ENCODE measurements at places on chromosomes 7 and 10. TPM values are rescaled to one million over a fixed set of nuclear protein-coding genes. Genes with fewer than 3 reads are reported as not detected.
A peak's percentile ranks its signal among the peaks of the same experiment; 100 is the strongest.

DNA sequence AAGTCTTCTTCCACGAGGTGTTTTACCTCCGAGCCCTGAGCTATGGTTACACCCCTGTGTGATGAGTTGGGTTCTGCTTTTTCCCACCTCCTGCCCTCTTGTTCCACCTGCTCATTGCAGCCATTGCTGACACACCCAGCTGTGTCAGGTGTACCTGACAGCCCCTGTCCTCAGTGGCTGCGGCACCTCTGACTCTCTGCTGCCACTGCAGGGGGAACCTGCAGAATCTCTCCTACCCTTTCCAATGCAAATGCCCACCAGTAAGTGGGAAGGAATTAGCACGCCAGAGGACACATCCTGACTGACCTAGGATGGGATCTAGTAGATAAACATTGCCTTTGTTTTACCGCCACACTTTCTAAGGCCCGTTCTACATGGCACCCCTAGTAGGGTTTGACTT is 600.9 kb upstream of the MKI67 start:
- H3K4me3 ChIP-seq, result no peak overlapping the region
- no peak for DNase-seq
- H3K27me3 ChIP-seq, result no peaks in the 10 kb centered on the region
- H3K27ac ChIP-seq, result no peak overlapping the region
- H3K36me3 ChIP-seq, result no peaks in the 10 kb centered on the region

Gene CTBP2
- total RNA-seq, result 66.7 TPM

DNA sequence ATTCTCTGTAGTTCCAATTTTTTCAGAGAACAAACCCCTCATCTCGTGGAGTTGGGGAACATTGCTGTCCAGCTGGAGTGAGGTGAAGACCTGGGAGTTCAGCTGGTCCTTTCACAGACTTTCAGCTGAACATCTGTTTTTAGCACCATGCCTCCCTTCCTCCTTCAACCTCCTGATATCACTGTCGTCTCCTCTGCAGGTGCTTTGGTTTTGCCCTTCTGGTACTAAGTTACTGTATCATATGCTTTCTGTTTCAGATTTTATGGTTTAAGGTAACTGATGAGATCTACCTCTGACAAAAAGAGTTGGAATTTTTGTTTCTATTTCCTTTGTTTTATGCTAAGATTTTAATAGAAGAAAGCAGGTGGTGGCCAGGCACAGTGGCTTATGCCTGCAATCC is 102.9 kb downstream of the ZNF438 start:
- H3K4me1 ChIP-seq, result no peaks in the 10 kb centered on the region
- no peaks in the 10 kb centered on the region for H3K27me3 ChIP-seq
- no peak overlapping the region for H3K4me3 ChIP-seq

GRCh38 chr10:43323245-43323644 is 48.2 kb upstream of the FXYD4 start:
- no peak overlapping the region for H3K27ac ChIP-seq
- peak overlapping the region; percentile 39 for H3K4me3 ChIP-seq
- H3K4me1 ChIP-seq, result peaks cover 9% of the 10 kb centered on the region
- H3K36me3 ChIP-seq, result no peaks in the 10 kb centered on the region

GRCh38 chr10:310976-311639 is 175.9 kb downstream of the ZMYND11 start:
- no peak overlapping the region for H3K27ac ChIP-seq
- no peak for DNase-seq
- peaks cover 12% of the 10 kb centered on the region for H3K36me3 ChIP-seq
- H3K27me3 ChIP-seq, result no peaks in the 10 kb centered on the region
- H3K4me1 ChIP-seq, result no peaks in the 10 kb centered on the region

Gene LLCFC1
- total RNA-seq, result not detected

Gene UTF1
- not detected for total RNA-seq

DNA sequence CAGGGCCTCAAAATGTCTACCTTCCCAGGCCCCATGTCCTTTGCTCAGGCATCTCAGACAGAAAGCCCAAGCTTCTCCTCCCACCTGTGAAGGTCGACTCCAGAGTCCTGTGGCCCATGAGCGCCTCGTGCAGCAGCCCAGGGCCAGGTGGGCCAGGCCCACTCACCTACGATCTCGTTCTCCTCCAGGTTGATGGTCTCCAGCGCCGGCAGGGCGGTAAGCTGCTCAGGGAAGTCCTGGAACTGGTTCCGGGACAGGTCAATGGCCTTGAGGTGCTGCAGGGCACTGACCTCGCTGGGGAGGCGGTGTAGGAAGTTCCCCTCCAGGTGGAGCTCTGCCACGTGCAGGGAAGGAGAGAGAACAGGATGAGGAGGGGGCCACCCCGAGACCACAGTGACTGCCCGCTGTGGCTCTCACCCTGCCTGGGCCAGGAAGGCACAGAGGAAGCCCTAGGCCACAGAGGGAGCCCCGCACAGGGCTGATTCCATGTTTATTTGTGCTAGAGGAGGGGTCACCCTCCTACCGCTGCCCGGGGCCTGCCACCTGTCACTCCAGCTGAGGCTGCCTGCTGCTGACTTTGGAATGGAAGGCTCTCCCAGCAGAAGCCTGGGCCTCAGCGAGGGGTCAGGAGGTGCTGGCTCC is 40.0 kb upstream of the NPFFR1 start:
- no peaks in the 10 kb centered on the region for H3K27me3 ChIP-seq
- H3K4me3 ChIP-seq, result no peak overlapping the region
- no peaks in the 10 kb centered on the region for H3K36me3 ChIP-seq
- no peaks in the 10 kb centered on the region for H3K4me1 ChIP-seq
- no peak for DNase-seq
- peak overlapping the region; percentile 30 for H3K27ac ChIP-seq

GRCh38 chr10:63799521-63800300 is 278.5 kb downstream of the REEP3 start:
- DNase-seq, result no peak
- peak overlapping the region; percentile 53 for H3K27ac ChIP-seq
- H3K4me3 ChIP-seq, result no peak overlapping the region
- H3K27me3 ChIP-seq, result no peaks in the 10 kb centered on the region

Gene EBF3
- 0.20 TPM for total RNA-seq

Gene ZNF22
- 26.9 TPM for total RNA-seq

DNA sequence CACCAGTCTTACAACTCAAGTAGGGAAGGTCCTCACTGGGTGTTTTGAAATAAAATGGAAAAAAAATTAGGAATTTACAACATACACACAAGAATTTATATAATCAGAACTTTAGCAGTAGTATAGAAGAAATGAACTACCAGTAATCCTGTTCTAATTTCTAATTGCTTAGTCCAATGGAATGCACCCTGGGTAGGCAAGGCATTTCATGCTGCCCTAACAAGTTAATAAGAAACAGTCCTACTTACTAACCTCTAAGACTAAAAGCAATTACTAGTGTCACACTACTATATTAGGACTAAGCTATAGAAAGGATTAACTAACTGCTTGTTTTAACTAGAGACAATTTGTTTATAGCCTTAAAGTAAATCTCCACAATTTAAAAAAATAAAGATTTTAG is 158.1 kb downstream of the BTAF1 start:
- no peak overlapping the region for H3K27ac ChIP-seq
- no peak for DNase-seq
- H3K27me3 ChIP-seq, result no peaks in the 10 kb centered on the region
- H3K36me3 ChIP-seq, result peaks cover 26% of the 10 kb centered on the region
- H3K4me3 ChIP-seq, result no peak overlapping the region

DNA sequence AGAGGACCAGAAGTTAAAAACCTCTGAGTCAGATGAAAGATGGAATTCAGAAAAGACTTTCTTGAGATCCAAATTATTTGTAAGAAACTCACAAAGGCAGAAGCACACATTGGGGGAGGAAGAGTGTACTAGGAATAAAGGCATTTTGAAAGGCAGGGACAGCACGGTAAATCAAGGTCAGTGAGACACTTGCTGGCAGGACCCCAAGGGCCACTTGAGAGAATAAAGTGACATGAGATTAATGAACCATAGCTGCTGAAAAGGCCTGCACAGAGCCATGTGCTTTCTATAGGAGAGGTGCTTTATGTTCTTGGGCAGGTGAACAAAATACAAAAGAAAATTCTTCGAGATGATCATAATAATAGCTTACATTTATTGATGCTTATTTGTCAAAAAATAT is 929.9 kb upstream of the MBL2 start:
- no peak for DNase-seq
- H3K4me3 ChIP-seq, result no peak overlapping the region
- no peaks in the 10 kb centered on the region for H3K36me3 ChIP-seq
- no peak overlapping the region for H3K27ac ChIP-seq

DNA sequence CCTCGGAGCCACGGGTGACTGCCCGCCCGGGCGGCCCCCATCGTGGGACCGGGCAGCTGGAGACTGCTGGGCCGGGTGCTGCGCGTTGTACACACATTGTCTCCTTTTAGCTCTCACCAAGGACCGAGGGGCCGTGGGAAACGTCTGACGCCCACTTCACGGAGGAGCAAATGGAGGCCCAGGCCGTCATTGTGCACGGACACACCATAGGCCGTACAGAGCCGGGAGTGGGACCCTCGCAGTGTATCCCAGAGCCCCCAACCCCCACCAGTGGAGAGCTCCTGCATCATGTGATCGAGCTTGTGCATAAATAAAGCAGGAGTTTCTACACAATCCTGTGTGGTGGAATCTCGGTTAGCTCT is 722 bp downstream of the DENND10 start:
- H3K27ac ChIP-seq, result peak overlapping the region; percentile 55
- peaks cover 10% of the 10 kb centered on the region for H3K4me1 ChIP-seq
- no peaks in the 10 kb centered on the region for H3K27me3 ChIP-seq

DNA sequence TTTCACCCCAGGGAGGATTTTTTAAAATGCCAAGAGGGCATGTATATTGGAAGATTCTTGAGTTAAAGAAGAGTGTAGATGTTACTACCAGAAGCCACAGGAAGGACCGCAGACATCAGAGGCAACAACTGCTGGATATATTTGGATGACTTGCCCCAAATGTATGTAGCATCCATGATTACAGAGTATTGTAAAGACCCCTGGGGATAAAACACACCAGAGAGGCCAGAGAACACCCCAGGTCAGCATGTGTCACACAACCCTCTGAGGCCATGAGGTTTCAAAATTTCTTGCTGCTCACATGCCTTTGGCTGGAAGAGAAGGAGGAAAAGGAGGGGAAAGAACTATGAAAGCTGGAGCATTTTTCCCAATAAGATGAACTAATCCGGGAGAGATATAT is 108.0 kb upstream of the LSM8 start:
- H3K4me1 ChIP-seq, result no peaks in the 10 kb centered on the region
- DNase-seq, result no peak
- H3K27ac ChIP-seq, result no peak overlapping the region
- no peak overlapping the region for H3K4me3 ChIP-seq

GRCh38 chr7:141877365-141877764 is 36.1 kb upstream of the PRSS37 start:
- no peak for DNase-seq
- H3K4me1 ChIP-seq, result no peaks in the 10 kb centered on the region
- no peaks in the 10 kb centered on the region for H3K27me3 ChIP-seq
- H3K4me3 ChIP-seq, result no peak overlapping the region
- H3K36me3 ChIP-seq, result no peaks in the 10 kb centered on the region

DNA sequence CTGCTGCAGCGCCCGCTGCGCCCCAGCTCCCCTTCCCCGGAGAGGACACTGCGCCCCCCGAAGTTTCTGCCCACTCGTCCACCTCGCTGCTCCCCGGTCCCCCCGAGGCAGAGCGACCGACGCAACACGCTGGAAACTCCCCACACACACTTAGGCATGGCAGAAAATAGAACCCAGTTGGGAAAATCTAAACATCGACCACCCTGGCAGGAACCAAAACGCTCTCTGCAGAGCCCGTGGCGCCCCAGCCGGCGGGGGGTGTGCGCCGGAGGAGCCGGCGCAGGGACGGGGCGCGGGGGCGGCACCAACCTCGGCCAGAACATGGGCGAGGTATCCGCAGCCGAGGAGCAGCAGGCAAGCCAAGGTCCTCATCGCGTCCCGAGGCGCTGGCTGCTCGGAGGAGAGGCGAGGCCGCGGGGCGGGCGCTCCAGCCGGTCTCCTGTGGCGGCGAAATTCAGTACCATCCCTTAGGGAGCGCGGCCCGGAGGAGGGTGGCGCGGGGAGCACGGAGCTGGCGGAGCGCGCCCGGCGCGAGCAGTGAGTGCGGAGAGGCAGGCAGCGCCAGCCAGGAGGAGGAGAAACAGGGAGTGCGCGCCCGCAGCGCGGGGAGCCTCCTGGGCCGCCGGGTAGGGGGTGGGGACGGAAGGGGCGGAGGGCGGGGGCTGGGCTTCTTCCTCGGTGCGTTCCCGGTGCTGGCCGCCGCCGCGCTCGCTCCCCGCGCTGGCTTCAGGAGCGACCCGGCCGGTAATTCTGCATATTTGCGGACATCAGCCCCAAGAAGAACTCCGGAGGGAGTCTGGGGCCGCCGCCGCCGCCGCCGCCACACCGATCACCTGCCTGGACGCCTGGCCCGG is 789 bp downstream of the PDGFA start:
- H3K27me3 ChIP-seq, result peaks cover 32% of the 10 kb centered on the region
- peak overlapping the region; percentile 57 for H3K4me3 ChIP-seq
- peaks cover 39% of the 10 kb centered on the region for H3K4me1 ChIP-seq
- no peaks in the 10 kb centered on the region for H3K36me3 ChIP-seq
- peak; percentile 93 for DNase-seq

DNA sequence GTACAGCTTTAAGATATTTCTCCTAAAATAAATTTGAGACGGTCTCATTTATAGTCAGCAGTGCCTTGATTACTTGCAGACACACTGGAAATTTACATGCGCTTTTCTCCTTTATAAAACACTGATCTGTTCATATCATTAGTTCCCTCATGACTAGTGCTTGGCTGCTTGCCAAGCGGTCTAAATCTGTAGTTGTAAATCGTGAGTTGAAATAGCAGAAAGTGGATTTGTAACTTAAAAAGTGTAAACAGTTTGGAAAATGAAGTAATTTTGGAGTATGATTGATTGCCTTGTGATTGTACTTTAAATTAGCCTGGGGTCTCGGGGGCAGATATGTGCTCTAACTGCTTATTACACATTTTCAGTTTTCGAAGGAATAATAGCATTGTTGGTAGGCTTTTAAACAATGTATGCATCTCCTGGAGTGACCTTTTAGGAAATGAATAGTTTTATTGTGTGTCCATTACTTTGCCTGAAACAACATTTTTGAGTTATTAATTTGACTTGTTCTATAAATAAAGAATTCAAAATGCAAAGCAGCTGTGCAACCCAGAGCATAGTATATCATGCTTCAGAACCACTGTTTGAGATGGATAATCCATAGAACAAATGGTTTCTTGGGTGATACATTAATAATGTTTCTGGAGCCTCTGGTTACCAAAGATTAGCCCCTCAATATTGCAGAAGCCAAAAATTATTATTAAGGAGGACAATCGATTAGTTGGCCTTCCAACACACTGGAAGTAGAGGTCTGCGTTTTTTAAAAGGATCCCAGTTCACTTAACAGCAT is 73.3 kb downstream of the ARID5B start:
- no peaks in the 10 kb centered on the region for H3K36me3 ChIP-seq
- H3K27ac ChIP-seq, result no peak overlapping the region

DNA sequence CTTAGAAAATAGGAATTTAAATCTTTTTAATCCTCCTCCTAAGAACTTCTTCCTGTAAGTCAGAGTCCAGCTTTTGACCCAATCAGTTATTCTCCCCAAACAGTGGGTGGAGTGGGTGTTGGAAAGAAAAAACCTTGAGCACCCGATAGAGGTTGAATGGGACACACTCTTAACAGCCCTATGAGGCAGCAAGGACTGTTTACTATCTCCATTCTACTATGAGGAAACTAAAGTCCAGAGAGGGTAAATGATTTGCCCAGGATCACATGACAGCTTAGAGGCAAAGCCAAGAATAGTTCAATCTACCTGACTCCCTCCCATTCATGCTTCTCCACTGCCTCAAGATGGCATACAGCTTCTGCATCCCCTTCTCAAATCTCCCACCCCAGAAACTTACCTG is 57.6 kb upstream of the SLC35B4 start:
- no peak overlapping the region for H3K4me3 ChIP-seq
- H3K36me3 ChIP-seq, result no peaks in the 10 kb centered on the region
- peaks cover 6% of the 10 kb centered on the region for H3K4me1 ChIP-seq
- no peak for DNase-seq
